ENCODE measurements at places on chromosomes 11 and 22. TPM values are rescaled to one million over a fixed set of nuclear protein-coding genes. Genes with fewer than 3 reads are reported as not detected.

DNA sequence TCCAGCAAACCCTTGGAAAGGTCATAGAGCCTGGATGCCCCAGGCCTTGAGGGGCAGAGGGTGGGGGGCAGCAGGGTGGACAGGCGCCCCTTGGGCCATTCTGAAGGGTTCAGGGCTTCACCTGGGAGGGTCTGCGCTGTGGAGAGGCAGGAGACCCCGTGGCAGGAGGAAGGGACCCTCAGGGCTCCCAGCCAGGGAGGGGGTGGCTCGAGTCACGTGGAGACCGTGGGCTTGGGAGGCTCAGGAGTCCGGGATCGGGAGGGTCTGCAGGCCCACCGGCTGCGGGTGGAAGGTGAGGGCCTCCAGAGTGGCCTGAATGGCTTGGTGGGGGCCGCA is 48.5 kb upstream of the A4GALT start:
- no peak for DNase-seq

GRCh38 chr11:126319374-126319740 is 15.5 kb downstream of the DCPS start:
- DNase-seq, result no peak

- DNase-seq, result no peak
Observed at GRCh38 chr22:38471237-38471636, 3.3 kb downstream of the KDELR3 start.

- DNase-seq, result no peak
Observed at GRCh38 chr11:86755146-86755545, 45.2 kb upstream of the PRSS23 start.

DNA sequence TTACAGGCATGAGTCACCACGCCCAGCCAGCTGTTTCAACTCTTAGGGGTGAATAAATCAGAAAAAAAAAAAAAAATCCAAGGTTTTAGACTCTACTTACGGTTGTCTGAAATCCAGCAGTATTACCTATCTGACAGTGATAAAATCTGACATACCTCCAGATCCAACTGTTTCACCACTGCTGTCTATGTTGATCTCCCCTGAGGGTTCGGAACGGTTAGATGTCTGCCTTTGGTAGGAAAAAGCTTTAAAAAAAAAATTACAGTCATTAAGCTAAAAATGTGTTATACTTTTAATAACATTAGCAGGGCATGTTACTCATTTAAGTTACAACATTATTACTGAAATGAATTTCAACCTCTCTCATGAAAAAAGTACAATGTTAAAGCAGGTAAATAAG is 21.1 kb downstream of the NCAPD3 start:
- no peak for DNase-seq

DNA sequence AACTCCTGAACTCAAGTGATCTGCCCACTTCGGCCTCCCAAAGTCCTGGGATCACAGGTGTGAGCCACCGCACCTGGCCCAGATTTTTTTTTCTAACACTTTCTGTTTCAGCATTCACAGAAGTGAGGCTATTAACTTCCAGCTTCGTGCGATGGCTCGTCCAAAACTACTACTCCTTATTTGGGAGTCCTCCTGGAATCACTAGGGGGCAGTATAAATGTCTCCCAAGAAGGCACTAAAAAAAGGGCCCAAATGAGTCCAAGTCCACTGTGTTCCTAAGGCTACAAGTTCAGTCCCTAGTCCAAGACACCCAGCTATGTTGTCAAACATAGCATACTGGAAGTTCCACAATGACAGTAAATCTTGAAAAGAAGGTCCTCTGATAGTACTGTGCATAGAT is 63.2 kb upstream of the BIRC3 start:
- DNase-seq, result no peak

DNA sequence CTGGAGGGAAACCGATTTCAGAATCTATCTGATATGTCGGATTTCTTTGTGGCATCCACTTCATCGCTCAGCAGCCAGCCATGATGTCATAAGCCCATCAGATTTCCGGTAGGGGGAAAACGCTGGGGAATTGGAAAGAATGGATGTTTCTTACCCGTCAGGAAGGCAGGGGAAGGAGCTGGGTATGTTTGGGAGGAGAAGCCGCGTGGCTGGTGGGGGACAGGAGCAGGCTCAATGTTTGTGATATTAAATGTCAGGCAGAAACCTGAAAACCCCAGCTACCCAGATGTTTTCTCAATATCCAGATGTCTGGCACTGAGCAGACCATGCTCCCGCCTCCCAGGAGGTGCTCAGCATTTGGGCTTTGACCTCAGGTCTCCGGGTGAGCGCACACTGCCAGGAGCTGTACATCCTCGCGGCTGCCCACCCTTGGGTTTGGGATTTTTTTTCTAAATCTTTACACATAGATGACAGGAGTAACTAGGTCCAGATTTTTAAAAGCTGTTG is 67.5 kb downstream of the NFAM1 start:
- no peak for DNase-seq

DNA sequence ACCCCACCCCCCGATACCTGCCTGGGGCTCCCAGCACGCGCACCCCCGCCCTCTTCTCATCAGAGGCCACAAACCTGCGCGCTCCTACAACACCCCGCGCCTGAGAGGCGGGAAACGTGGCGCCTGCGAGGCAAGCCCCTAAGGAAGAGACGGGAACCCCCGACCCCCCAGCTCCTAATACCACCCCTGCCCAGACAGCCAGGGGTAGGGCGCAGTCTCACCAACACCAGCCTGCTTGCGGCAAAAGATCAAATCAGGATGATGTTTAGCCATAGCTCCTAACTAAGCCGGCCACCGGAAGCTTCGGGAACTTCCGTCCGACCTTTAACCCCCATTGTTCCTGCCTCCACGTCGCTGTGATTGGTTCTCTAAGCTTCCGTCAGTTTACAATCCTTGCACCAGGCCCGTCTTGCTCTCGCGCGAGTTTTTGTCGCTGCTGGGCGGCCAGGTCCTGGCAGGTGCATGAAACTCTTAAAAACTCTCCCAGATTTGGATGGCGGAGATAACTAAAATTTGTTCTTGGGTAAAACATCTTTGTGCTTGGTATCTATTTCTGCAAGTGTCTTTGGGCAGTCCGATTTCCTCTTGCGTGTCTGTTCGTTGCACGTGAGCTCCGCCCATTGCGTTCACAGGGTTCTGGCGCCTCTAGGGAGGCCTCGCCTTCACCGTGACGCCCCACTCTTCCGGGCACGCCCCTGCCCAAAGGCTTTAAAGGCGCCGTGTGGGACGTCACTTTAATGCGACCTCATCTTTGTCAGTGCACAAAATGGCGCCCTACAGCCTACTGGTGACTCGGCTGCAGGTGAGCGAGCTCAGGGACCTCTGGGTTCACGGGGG is at the start of the genes ACO2 and PHF5A:
ACO2 (plus strand) TSS at position 737 of the 837 bp plus-strand sequence; CDS start at position 767, 30 bp downstream.
PHF5A (minus strand) TSS at position 312 of the 837 bp plus-strand sequence; CDS start at position 273, 39 bp downstream.
- peak; percentile 97 for DNase-seq

DNA sequence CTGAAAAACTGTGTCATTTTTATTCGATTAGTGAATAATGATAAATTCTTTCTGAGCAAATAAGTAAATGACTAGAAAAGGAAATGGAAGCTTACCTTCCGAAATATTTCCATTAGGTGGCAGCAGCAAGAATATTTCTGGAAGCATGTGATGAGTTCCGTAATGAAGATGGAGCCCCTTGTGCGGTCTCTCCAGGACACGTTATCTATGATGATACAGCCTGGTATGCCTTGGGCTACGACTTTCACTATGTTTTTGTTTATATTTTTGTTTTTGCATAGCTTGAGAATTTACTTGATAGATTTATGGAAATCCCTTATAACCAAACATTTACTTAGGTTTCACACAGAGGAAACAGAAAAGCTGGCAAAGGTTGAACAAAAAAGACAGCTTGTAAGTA is 25.7 kb downstream of the CASP5 start:
- DNase-seq, result no peak

GRCh38 chr22:36546932-36547331 is 18.0 kb upstream of the EIF3D start:
- peak; percentile 89 for DNase-seq

- no peak for DNase-seq
Observed at GRCh38 chr11:67321313-67321871, 18.1 kb downstream of the SSH3 start.

DNA sequence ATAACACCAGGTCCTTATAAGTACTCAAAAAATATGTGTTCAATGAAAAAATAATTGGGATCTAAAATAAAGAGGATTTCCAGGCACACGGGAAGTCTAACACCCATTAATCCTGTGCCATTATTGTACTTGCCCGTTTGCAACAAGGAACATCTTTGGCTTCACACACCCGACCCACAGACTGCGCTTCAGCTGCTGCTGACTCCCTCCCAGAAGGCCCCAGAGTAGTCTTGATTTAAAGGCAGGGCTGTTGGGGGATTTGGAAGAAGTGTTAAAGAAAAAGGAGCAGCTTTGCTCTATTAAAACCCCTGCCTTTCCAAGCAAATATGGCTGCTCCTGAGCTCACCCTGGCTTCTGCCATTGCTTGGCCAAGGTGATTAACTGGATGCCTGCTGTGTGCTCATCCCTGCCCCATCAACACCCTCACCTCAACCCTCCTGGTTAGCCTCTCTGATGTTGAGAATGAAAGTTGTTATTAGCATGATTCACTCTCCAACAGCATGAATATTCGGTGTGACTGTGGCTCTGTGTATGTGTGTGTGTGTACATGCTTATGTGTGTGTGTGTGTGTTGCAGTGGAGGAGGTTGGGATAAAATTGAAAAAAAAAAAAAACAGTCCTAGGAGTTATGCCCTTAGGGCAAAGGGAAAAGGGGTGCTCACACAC is 76.1 kb downstream of the KIRREL3 start:
- DNase-seq, result no peak

GRCh38 chr11:762421-763072 is 14.7 kb downstream of the GATD1 start:
- peak; percentile 94 for DNase-seq

DNA sequence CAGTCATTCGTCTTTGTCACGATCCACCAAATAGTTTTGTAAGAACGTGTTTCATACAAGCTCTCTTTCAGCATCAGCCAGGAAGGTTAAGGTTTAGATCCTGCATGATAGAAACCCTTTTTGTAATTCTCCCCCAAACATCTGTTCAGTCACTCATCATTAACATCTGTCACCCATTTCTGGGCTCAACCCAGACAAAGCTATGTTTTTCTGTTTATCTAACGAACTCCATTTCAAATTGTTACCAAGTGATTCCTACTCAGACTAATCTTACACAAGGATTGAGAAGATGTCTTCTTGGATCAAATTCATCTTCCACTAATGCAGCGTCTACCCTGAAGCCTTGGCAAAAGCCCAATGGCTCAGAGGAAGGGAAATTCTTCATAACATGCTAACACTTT is 58.8 kb downstream of the FZD4 start:
- DNase-seq, result peak; percentile 73

DNA sequence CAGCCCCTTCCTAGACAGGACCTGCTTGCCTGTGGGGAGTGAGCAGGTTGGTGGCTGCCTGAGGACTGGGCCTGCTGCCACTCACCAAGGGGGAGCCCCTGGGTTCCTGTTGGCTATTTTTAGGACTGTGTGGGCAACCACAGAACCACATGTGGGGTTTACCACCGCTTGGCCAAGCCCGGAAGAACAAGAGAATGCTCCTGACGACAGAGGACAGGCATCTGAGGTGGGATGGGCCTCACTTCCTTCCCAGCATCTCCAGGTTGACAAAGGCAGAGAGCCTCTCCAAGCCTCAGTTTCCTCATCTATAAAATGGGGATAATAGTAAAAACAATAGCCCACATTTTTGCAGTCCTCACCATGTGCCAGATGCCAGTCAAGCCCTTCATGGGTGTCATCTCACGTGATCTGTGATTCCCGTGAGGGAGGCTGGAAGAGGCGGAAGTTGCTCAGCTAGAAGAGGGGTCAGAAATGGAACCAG is 43.6 kb downstream of the LRRC32 start:
- peak; percentile 25 for DNase-seq

GRCh38 chr22:24761888-24762675 is 12.4 kb downstream of the PIWIL3 start:
- DNase-seq, result no peak

GRCh38 chr22:17707526-17707925 is 66.7 kb downstream of the BID start:
- no peak for DNase-seq

DNA sequence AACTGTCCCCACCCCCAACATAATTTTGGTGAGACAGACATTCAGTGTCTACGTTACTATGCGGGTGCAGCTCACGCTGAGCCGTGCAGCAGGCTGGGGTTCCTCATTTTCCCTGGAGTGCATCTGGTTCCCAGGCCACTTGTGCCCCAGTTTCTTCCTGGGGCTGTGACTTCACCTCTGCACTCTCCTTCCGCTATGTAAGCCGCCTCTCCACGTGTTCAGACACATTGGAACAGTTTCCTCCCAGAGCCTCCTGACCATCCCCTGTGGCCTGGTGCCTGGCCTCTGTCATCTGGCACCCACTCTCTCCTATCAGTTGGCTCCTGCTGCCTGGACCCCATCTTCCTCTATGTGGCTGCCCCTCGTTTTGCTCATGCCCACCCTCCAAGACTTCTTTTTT is 46.2 kb upstream of the A4GALT start:
- DNase-seq, result no peak

- DNase-seq, result no peak
Observed at GRCh38 chr11:134572741-134573675, 161.0 kb upstream of the B3GAT1 start.

- peak; percentile 78 for DNase-seq
Observed at GRCh38 chr11:75103380-75104026, 6.8 kb upstream of the OR2AT4 start.

GRCh38 chr11:10638316-10638925 is 55.1 kb downstream of the IRAG1 start:
- no peak for DNase-seq

DNA sequence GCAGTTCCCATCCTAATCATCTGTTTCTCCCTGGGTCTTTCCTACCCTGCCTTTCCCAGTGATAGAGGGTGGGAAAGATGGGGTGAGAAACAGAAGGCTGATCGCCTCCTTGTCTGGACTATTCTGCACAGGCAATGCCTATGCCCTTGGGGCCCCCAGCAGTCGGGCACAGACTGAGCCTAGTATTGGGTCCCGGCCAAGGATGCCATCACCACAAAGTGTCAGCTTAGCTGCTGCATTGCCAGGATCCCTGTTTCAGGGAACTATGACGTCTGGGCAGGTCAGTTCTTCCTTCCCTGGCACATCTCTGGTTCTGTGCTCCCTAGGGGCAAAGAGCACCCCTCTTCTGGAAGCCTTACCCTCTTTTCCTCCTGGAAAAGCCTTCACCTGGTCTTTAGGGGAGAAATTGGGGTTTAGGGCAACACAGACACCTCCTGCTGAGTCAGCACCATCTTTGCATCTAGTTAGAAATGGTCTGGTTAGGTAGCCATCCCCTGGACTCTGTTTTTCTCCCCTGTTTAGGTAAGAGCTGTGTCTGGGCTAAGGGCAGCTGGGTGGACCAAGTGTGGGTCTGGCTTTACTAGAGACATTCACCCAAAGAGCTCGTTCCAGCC is 2.1 kb downstream of the ADAMTS8 start:
- no peak for DNase-seq

GRCh38 chr22:20729194-20729593 is 44.7 kb upstream of the SERPIND1 start:
- no peak for DNase-seq

- DNase-seq, result no peak
Observed at GRCh38 chr11:117519170-117519569, 191.5 kb downstream of the CEP164 start.

- no peak for DNase-seq
Observed at GRCh38 chr11:113090716-113091480, 129.7 kb downstream of the NCAM1 start.

The SCN3B gene
- not detected for total RNA-seq

The MMP7 gene
- not detected for total RNA-seq

The ATG16L2 gene
- 6.4 TPM for total RNA-seq

The OR5A1 gene
- total RNA-seq, result not detected

The PPP2R5B gene
- 26.6 TPM for total RNA-seq

The ANKK1 gene
- total RNA-seq, result not detected

The KLHDC7B gene
- not detected for total RNA-seq

The NNMT gene
- 197 TPM for total RNA-seq

The MUC6 gene
- total RNA-seq, result not detected

Measured in HFFc6 (cell line).